ENCODE measurements at places on chromosomes 13 and 19.

GRCh38 chr13:99955107-99955746 lies 16.3 kb downstream of the ZIC5 start:
- no peak for DNase-seq

- DNase-seq: peak; percentile 73
Observed at GRCh38 chr19:45613926-45614725, 12.1 kb upstream of the GPR4 start.

- DNase-seq: no peak
Observed at GRCh38 chr13:108561149-108561548, 68.3 kb upstream of the MYO16 start.

DNA sequence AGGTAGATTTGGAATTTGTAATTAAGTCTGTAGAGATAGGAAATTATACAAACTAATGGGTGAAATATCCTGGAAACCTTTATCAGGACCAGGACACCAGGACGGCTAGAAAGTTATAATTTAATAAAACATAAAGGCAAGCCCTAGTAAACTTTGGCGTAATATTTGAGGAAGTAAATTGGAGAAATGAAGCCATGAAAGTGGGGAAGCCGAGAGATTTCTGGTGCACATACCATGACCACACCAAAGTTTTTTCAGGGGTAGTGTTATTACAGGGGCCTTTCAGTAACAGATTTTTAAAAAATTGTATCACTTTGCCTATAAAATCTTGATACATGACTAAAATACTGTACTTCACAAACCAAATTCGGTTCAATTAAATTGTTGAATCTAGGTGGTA lies 54.7 kb upstream of the URAD start:
- DNase-seq: no peak

DNA sequence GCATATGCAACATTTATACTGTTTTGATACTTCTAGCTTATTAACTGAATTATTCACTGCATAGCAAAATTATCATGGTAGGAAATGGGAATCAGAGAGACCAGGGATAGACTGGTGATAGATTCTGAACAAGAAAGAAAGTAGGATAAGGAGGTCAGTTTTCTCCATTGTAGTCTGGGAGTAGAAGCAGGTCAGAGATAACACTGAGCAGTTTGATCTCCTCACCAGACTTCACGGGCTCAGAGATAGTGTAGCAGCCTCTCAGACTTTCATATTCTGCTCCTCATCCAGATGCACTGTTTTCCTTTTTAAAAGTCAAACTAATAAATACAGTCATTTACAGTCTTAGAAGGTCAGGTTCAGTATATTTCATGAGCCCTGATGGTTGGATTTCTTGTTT lies 56.0 kb upstream of the MYO16 start:
- DNase-seq: no peak

- no peak for DNase-seq
Observed at GRCh38 chr13:57673197-57673596, 41.7 kb downstream of the PCDH17 start.

DNA sequence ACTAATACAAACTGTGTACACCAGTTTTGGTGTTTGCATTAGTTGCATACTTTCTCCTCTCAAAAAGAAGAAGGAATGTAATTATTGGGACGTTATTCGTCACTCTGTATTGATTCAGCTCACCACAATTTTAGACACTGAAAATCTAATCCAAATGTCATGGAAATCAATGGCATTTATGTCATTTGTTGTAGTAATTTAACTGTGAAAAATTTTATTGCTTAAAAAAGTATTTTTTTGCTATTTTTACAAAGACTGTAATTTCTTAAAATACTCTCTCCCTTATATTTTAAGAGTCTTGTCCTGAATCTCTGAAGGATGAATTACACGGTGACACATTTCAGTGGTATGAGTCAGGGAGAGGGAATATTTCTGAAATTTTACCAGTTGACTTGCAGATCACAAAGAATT lies 2117.6 kb downstream of the PCDH9 start:
- DNase-seq: no peak

DNA sequence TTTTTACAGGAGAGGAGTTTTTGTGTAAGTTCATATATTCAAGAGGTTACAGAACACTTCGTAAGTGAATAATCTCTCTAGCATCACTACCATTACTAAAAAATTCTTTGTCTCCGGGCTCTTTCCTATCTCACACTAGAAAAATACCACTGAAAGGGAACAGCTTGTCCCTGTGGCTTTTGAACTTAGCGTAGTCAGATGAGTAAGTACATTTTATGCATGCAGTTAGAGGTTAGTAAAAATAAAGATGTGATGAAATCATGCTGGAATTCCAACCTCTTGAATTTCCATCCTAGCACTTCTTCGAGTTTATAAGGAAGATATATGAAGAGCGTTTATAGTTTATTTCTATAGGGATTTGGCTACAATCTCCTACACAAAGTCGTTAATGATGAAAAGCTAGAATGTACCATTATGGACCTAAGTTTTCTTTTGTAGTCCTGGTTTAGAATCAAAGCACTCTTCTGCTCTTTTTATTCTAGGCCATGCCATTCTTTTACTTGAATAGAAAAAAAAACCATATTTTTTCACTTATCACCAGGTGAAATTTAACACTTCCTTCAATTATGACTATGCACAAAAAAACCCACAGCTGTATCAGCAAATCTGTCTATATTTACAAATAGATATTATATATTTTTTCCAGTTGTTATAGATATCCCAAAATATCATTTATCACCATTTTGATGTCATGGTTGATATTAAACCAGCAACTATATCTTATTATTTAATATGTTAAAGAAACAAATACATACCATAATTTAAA lies 139.9 kb upstream of the PCDH9 start:
- DNase-seq: no peak

GRCh38 chr19:46924874-46925547 lies 64.2 kb downstream of the ARHGAP35 start:
- DNase-seq: peak; percentile 47
